ENCODE measurements at places on chromosomes 16 and 17.

DNA sequence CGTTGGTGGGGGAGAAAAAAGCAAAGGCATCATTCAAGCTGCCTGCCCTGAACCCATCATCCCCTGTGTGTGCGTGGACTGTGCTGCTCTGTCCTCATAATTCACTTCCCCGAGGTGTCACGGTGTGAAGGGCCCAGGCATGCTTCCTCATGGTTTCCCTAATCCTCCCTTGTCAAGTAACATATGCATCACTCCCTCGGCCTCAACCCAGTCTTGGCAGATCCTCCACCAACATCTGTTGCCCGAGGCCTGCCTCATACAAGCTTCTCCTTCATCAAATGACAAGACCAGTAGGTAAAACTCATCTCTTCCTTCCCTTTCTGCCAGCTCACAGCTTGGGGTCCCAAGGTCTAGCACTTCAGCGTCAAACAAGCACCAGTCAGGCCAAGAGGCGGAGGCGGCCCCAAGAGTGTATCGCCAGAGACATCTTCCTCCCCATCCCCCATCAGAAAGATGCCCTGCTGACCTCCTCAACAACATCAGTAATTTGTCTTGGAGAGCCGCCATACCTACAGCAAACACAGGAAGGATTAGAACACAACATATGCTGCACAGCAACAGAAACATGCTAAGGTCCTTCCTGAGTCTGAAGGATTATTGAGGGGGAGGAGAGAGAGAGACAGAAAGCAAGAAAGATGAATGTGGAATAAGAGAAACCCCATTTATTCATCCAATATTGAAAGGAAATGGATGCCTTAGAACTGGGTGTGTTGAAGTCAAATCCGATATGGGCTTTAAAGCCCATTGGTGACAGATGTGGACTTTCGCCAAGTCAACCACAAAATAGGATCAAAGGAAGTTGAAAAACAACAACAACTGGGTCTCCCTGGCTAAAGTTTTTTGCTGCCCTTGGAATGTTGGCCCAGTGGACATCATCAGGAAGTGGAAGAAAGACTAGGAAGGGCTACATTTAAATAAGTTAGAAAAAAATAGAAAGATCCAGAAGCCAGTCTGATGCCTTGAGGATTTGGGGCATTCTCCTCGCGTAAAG, 38.4 kb downstream of the SOX9 start:
- no peak for DNase-seq

DNA sequence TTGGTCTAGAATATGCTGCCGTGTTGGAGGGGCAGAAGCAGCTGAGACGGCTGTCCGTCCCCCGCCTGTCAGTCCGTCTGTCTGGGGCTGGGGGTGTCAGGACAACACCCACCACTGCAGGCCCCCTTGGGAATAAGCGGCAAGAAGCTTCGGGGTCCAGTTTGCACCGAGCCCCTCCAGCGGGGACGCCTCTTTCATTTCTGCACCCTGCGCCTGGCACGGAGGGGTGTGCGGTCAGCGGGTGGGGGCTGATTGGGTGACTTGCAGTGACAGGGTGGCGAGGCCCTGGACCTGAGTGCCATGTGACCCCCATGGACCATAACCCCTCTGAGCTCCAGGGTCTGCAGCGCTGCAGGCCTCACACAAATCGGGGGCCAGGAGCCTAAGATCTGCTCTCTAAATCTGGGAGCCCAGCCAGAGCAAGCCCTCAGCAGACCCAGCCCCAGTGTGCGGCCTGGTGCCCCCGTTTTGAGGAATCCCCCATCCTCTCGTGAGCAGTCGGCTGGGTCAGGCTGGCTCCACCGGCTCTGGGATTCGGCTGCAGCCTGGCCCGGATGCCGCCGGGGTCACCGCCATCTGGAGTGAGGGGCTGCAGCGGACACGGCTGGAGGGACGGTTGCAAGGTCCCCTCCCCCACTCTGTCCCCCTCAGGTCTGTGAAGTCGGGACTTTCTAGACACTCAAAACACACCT, 8.3 kb downstream of the CBFA2T3 start:
- no peak for DNase-seq

DNA sequence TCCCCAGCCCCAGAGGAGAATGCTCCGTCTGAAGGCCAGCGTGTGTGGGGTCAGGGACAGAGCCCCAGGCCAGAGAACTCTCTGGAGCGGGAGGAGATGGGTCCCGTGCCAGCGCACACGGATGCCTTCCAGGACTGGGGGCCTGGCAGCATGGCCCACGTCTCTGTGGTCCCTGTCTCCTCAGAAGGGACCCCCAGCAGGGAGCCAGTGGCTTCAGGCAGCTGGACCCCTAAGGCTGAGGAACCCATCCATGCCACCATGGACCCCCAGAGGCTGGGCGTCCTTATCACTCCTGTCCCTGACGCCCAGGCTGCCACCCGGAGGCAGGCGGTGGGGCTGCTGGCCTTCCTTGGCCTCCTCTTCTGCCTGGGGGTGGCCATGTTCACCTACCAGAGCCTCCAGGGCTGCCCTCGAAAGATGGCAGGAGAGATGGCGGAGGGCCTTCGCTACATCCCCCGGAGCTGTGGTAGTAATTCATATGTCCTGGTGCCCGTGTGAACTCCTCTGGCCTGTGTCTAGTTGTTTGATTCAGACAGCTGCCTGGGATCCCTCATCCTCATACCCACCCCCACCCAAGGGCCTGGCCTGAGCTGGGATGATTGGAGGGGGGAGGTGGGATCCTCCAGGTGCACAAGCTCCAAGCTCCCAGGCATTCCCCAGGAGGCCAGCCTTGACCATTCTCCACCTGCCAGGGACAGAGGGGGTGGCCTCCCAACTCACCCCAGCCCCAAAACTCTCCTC, 10.4 kb downstream of the CX3CL1 start:
- no peak for DNase-seq

GRCh38 chr17:35170968-35171771, 23.0 kb downstream of the SLC35G3 start:
- no peak for DNase-seq

- no peak for DNase-seq
Observed at GRCh38 chr16:13956635-13957196, 36.8 kb downstream of the ERCC4 start.

- no peak for DNase-seq
Observed at GRCh38 chr16:23498863-23499262, 11.4 kb downstream of the GGA2 start.

GRCh38 chr17:32222621-32223020, 43.0 kb upstream of the RHBDL3 start:
- no peak for DNase-seq

GRCh38 chr17:78965491-78965924, 14.2 kb downstream of the LGALS3BP start:
- DNase-seq, result no peak

GRCh38 chr17:27349540-27350021, 55.7 kb downstream of the WSB1 start:
- no peak for DNase-seq

GRCh38 chr17:82661717-82662683, 13.8 kb upstream of the WDR45B start:
- DNase-seq, result no peak

- DNase-seq, result no peak
Observed at GRCh38 chr16:24925163-24925562, 79.4 kb downstream of the SLC5A11 start.
